ENCODE measurements at places on chromosomes 13 and 19.

GRCh38 chr19:3665681-3666544 lies 34.4 kb downstream of the PIP5K1C start:
- peak; percentile 82 for DNase-seq

DNA sequence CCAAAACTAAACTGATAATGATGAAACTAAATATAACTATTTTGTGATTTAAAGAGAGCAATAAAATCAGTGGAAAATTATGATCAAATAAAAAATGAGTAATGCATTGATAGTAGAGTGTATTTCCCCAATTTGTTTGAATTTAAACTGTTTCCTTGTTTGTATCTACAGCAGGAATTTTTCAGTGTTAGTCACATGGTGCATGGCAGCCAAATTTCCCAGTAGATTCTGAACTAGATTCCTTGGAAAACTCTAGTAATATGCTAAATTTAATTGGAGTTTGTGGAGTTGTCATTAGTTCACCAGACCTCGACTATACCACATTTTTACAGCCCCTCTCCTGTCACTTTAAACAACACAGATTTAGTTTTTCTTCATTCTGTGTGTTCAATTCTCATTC lies 156.2 kb downstream of the PCCA start:
- DNase-seq: no peak

DNA sequence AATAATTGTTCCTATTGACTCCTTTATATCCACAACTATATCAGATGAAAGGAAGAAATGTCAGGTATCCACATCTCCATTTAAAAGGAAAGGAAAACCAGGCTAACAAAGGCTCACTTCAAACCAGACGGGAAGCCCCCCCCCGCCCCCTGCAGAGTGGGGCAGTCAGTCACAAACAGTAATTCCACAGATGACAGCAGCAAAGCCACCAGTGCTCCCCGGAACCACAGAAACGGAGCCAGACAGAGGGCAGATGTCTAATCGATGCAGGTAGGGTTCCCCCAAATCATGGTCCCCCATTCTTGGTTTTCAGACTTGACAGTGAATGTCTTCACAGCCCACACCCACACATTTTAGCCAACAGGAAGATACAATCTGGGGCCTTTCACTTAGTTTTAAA lies 100.8 kb downstream of the STK24 start:
- DNase-seq: peak; percentile 59

- DNase-seq: no peak
These were observed 123.7 kb downstream of the ZNF675 start for GRCh38 chr19:23563326-23563725.
